ENCODE measurements at places on chromosomes 7 and 10. TPM values are rescaled to one million over a fixed set of nuclear protein-coding genes. Genes with fewer than 3 reads are reported as not detected.

- no peak for DNase-seq
Measured at GRCh38 chr7:51313738-51314425, 2.7 kb downstream of the COBL start.

GRCh38 chr10:191703-192518, 56.7 kb downstream of the ZMYND11 start:
- DNase-seq: no peak

GRCh38 chr7:66664590-66665293, 36.1 kb downstream of the KCTD7 start:
- no peak for DNase-seq

GRCh38 chr7:7369134-7369533, 166.5 kb downstream of the COL28A1 start:
- DNase-seq: no peak

GRCh38 chr7:49091089-49091488, 166.7 kb downstream of the CDC14C start:
- no peak for DNase-seq

DNA sequence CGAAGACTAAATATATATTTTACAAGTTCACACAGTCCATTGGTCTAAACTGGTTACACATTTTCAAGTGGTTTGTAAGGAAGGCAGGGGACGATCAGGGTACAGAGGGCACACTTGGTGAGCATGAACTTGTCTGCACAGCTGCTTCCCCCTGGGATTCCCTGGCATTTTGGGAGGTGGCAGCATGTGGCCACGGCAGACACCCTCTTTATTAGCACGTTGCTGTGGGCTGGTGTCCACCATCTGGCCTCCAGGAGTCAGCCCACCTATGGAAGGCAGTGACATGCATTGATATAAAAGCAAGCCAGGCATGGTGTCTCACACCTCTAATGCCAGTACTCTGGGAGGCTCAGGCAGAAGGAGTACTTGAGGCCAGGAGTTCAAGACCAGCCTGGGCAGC, 350.2 kb downstream of the TYW1 start:
- no peak for DNase-seq

GRCh38 chr10:103171278-103171677, 21.8 kb downstream of the NT5C2 start:
- DNase-seq: no peak

CWF19L1 gene
- 24.0 TPM for total RNA-seq

H2BK1 gene
- total RNA-seq: not detected

Measured in cerebellum (tissue), 4 donors.